K562 (cell line): ENCODE measurements at places on chromosomes 16 and 17.

DNA sequence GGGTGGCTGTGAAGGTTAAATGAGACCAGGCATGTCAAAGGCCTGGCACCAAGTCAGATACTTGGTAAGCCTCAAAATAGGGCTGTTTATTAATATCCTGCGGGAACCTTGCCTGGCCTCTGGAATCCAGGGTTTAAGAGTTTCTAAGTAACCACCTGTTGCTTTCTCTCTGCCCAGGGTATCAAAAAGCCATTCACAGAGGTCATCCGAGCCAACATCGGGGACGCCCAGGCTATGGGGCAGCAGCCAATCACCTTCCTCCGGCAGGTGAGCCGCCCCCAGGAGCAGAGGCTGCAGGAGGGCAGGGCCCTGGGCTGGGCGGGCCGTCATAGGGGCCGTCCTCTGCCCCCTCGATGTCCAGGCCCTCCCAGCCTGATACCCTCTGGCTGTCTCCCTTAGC, 13.3 kb downstream of the GPT2 start:
- DNase-seq = no peak

- no peak for DNase-seq
These were observed 124.2 kb upstream of the N4BP1 start for GRCh38 chr16:48734220-48734619.

- DNase-seq = no peak
These were observed 1.2 kb downstream of the PSMD11 start for GRCh38 chr17:32445497-32445896.

- no peak for DNase-seq
These were observed 4.5 kb downstream of the CBX8 start for GRCh38 chr17:79792341-79792871.

DNA sequence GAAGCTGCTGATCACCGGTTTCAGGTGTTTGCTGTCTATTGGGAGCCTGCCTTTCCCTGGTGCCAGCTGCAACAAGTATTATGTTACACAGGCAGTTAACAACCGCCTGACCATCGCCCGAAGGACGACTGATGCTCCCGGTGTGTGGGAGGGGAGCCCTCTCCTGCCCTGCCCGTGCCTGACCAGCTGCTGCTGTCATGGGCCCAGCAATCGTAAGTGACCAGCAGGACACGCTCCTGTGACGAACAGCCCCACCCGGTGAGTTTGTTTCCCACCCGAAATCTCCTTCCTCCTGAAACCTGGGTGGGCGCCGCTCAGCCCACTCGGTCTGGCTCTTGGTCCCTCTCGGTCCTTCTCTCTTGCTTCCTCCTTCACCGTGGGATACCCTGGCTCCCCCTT, 17.9 kb upstream of the UBE2I start:
- DNase-seq = no peak

- peak; percentile 94 for DNase-seq
These were observed at the start of gene KSR1 for GRCh38 chr17:27455914-27456680. Gene KSR1, plus strand, starts transcription at chr17:27456448. Its CDS starts 196 bp downstream, at chr17:27456644.

DNA sequence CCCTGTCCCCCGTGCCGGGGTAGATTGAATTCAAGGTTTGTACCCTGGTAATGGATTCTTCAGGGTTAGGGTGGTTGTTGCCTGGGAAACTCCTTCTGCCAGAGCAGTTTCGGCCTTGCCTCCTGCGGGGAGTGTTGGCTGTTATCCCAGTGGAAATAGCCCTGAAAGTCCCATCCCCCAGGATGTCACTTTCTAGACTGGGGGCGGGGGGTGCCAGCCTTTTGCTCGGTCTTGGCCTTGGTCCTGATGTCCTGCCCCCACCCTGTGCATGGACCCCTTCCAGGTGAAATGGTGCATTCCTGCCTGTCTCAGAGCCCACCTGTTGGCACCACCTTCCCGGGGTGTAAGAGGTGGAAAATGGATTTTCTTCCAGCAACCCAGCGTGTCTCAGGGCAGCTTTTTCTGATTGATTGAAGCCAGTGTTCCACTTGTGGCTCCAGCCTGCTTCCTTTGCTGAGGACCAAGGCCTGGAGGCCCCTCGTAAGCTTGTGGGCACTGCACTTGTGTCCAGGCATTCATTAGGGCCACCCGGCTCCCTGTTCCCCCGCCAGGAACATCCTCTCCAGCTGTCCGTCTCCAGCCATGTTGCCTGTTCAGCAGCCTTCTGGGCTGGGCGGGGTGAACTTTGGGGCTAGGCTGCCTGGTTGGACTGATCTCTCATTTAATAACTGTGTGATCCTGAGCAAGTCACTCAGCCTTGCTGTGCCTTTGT, 25.6 kb downstream of the MGAT5B start:
- no peak for DNase-seq

DNA sequence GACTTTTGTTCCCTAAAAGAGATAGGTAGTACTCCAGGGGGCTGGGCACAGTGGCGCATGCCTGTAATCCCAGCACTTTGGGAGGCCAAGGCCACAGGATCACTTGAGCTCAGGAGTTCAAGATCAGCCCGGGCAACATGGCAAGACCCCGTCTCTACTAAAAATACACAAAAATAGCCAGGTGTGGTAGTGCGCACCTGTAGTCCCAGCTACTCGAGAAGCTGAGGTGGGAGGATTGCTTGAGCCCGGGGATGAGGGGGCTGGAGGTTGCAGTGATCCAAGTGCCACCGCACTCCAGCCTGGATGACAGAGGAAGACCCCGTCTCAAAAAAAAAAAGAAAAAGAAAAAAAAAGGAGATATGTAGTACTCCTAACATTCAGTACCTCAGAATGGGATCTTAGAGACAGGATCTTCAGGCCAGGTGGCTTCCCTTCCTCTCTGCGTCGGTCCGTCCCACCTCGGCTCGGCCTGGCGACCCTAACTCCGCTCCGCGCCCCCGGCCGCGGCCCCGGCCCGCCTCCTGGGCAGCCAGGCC, 89.6 kb downstream of the CDC27 start:
- no peak for DNase-seq

- no peak for DNase-seq
These were observed 390.6 kb downstream of the HAPSTR1 start for GRCh38 chr16:9481747-9482730.

DNA sequence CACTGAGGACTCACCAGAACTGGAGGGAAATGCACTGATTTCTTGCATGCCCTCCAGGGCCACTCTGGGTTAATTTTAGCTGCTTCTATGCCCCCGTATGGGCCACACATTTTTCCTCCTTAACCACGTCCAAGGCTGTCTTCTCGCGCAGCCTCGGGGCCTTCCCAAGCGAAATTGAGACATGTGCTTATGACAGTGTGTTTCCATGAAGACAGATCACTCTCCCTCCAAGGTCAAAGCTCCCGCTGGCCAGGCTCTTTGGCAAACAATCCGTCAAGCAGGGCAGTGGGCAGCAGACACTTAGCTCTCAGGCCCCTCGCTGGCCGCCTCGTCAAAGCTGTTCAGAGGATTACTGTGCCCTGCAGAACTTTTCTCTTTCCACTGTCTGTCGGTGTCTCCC, 243.0 kb upstream of the N4BP1 start:
- DNase-seq = no peak

GRCh38 chr17:4733073-4733531, 1.9 kb downstream of the MED11 start:
- no peak for DNase-seq

DNA sequence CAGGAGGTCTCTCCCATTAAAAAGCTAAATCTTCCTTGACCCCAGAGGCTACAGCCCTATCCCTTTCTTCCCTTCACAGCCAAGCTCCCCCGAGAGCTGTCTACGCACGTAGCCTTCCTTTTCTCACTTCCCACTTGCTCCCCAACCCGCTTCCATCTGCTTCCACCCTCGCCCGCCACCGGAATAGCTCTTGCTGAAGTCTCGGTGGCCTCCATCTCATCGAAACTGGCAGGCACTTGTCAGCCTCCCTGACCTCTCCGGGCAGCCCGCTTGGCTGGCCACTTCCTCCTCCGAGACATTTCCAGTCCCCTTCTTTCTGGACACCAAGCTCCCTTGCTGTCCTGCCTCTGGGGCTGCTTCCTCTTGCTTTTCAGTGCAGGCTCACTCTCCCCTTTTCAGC, 10.7 kb upstream of the EPOP start:
- no peak for DNase-seq

DNA sequence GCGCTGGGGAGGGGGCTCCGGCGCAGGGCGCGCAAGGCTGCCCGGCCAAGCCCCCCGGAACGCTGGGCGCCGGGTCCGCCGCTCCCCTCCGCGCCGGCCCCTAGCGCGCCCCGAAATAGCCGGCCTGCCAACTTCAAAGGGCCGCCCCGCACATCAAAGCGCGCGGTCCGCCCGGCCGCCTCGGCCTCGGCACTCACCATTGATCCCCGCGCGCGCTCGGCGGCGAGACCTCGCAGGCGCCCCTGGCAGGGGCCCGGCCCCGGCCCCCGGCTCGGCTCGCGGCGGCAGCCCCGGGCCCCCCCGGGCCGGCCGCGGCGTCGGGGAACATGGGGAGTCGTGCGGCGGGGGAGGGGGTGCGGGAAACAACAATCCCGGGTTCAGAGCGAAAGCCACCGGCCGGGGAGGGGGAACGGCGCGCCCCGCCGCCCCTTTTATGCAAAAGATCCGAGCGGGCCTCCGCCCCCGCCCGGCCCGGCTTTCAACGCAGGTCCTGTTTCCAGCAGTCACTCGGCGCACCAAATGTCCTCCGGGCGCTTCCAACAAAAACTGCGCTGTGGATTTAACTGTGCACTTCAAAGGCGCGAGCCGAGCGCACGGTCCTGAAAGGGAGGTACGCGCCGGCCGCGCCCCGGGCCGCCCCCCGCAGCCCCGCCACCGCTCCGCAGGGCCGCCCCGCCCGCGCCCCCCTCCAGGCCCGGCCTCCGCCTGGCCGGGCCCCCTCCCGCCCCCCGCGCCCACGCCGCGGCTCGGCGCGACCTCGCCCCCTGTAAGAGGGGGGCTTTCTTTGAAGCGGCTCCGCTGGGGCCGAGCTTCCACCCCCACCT, 608 bp downstream of the AXIN2 start:
- DNase-seq = peak; percentile 77

- DNase-seq = no peak
These were observed 951 bp downstream of the TMED6 start for GRCh38 chr16:69350536-69351133.

DNA sequence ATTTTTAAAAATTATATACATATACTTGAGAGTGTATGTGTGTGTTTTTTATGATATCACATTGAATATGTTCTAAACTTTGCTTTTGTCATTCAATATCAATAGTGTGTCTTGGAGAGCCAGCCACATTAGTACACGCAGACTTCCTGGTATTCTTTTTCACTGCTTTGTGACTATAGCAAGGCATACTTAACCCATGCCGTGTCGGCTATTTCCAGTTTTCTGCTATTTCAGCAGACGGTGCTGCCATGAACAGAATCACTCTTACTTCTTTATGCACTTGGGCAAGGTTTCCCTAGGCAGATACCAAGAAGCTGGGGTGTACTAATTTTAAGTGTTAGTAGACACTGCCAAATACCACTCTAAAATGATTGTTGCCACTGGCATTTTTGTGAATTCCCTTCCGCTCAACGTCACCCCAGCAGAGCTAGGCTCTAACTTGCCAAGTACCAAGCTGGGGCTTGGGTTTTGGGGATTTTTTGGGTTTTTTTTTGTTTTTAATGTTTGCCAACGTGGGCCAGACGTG, 134.9 kb downstream of the SOCS1 start:
- DNase-seq = no peak

DNA sequence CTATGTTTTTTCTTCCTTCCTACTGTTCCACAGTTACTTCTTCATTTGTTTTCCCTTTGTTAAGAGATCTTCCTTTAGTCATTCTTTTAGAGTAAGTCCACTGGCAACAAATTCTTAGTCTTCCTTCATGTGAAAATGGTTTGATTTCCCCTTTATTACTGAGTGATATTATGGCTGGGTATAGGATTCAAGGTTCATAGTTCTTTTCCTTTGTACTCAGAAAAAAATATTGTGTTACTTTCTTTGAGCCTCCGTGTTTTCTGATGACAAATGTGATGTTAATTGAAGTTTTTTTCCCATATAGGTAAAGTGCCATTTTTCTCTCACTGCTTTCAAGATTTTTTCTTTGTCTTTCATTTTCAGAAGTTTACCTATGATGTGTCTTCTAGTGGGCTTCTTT, 283.1 kb upstream of the TBX2 start:
- DNase-seq = no peak

GRCh38 chr17:47305302-47305923, 18.3 kb upstream of the EFCAB13 start:
- no peak for DNase-seq

DNA sequence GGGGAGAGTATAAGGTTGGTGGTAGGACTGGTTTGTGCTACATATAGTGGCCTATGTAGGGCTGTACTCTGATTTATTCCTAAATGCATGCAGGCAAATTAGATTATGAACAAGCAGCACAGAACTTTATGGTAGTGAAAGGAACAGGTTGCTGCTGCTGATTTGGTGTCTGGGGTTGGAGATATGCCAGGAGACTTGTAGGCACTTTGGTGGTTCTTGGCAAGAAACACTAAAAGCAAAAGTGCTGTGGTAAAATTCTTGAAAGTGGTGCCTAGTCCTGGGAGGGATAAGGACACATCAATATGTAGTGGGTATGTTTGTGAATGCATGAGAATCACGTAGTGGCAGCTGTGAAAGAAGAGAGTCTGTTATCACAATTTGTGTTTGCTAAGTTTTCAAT, 2126.0 kb downstream of the TP53TG3F start:
- no peak for DNase-seq

GRCh38 chr16:525520-526180, 1.9 kb upstream of the CAPN15 start:
- no peak for DNase-seq

DNA sequence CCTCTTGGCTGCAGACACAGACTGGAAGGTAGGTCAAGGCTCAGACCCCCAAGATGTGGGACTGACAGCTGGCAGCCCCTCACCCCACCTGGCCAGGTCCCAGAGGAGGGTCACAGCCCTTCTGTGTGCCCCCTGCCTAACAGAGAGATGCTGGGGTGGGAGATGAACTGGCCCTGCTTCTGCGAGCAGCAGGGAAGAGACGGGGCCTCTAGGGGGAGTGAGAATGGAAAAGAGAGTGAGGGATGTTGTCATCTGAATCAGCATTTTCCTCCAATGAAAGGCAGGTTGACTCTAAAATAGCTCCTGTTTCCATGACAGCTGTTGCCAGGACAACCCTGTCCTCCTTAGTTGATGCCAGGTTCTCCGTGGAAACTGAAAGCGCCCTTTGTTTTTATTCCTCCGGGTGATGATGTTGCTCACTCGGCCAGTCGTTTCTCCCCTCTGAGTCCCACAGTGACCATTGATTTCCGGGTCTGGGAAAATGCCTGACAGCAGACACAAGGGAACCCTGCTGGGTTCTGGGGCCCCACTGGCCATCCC, 4.9 kb upstream of the NDRG4 start:
- peak; percentile 86 for DNase-seq
